ENCODE measurements at places on chromosomes 7 and 10. TPM values are rescaled to one million over a fixed set of nuclear protein-coding genes. Genes with fewer than 3 reads are reported as not detected.
A peak's percentile ranks its signal among the peaks of the same experiment; 100 is the strongest.

GRCh38 chr7:115475206-115475605, 553.3 kb downstream of the MDFIC start:
- H3K36me3 ChIP-seq: no peaks in the 10 kb centered on the region
- H3K27me3 ChIP-seq: peaks cover 24% of the 10 kb centered on the region
- no peak overlapping the region for H3K27ac ChIP-seq
- no peak for DNase-seq
- peaks cover 15% of the 10 kb centered on the region for H3K4me1 ChIP-seq

GRCh38 chr7:113806633-113807327, 112.0 kb downstream of the PPP1R3A start:
- H3K27me3 ChIP-seq: no peaks in the 10 kb centered on the region

DNA sequence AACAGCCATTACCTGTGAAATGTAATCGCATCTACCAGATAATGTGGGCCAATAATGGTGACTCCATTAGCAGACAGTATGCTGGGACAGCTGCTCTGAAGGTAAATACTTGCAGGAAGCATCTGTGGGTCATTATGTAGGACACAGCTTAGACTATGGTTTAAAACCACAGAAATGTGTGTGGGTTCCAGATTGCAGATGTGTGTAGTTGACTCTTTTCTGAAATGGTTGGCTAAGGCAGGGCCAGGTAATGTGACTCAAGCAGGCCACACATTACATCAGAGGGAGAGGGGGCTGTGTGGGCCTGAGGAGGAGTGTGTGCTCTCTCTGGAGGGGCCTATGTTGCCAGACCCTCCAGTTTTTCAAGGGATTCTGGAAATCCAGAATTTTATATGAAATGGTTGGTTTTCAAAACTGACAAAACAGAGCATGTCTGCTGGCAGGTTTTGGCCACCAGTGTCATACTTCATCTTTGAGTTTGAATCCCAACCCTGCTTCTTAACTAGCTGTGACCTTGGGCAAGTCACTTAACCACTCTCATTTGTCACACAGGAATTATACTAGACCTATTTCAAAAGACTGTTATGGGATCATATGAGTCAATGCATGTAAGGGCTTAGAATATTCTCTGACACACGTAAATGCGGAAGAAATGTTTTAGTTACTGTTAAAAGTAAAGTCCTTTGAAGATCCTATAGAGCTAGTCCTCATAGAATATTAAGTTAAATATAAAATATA, 64.5 kb downstream of the MCMBP start:
- no peak overlapping the region for H3K27ac ChIP-seq
- no peak overlapping the region for H3K4me3 ChIP-seq
- no peaks in the 10 kb centered on the region for H3K4me1 ChIP-seq
- no peaks in the 10 kb centered on the region for H3K27me3 ChIP-seq
- no peak for DNase-seq

DNA sequence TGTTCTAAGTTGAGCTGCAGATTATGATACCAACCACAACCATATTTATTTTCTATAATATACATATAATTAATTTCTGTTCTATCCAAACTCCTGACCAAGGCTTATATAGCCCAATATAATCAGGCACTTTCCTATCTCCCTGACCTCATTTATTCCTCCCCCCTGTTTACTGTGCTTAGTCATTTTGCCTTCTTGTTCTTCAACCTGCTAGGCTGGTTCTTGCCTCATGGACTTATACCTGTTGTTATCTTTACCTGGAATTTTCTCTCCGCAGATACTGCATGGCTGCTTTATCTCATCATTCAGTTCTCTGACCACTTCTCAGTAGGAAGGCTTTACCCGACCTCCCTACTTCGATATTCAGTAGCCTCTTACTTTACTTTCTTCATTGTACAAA, 24.9 kb upstream of the FAM3C start:
- DNase-seq: no peak
- H3K27me3 ChIP-seq: no peaks in the 10 kb centered on the region
- no peaks in the 10 kb centered on the region for H3K4me1 ChIP-seq
- H3K4me3 ChIP-seq: no peak overlapping the region
- no peaks in the 10 kb centered on the region for H3K36me3 ChIP-seq
- H3K27ac ChIP-seq: no peak overlapping the region

GRCh38 chr10:110649347-110650264, 5.5 kb downstream of the RBM20 start:
- H3K4me1 ChIP-seq: peaks cover 1% of the 10 kb centered on the region
- no peak overlapping the region for H3K4me3 ChIP-seq
- no peak for DNase-seq
- peaks cover 47% of the 10 kb centered on the region for H3K27me3 ChIP-seq
- H3K36me3 ChIP-seq: no peaks in the 10 kb centered on the region
- no peak overlapping the region for H3K27ac ChIP-seq

- no peaks in the 10 kb centered on the region for H3K27me3 ChIP-seq
- H3K36me3 ChIP-seq: no peaks in the 10 kb centered on the region
- no peak overlapping the region for H3K27ac ChIP-seq
- peaks cover 55% of the 10 kb centered on the region for H3K4me1 ChIP-seq
- no peak overlapping the region for H3K4me3 ChIP-seq
- DNase-seq: no peak
These were observed 76.5 kb downstream of the AUTS2 start for GRCh38 chr7:69674701-69675182.

DNA sequence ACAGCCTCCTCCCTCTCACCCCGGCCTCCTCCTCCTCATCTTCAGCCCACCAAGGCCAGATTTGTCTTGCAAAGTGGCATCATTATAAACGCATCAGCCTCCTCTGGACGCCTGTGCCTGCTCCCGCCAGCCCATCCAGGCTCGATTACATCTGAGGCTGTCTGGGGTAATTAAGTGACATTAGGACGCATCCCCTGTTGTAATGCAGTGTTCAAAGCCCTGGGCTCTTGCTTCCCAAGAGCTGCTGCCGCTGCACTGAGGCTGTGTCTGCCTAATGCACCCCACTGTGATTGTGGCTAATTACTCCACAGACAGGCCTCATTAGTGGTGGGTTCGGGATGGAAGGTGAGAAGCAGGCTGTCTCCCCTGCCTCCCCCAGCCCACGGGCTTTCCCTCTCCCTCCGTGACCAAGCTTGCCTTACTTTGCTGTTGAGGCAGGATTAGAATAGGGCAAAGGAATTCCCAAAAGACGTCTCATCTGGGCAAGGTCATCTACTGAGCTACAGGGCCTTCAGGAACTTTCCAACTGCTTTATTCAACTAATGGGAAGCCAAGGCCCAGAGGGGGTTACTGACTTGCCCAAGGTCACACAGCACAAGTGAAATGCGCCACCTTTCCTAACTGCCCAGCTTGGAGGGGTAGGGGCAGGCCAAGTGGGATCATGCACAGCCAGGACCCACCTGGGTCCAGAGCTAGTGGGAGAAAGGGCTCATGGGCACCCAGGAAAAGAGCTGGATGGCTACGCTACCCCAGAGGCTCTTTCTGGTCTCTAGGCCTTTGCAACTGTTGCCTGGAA, 66.2 kb upstream of the PCBD1 start:
- no peaks in the 10 kb centered on the region for H3K4me1 ChIP-seq
- DNase-seq: no peak
- no peak overlapping the region for H3K27ac ChIP-seq
- H3K36me3 ChIP-seq: no peaks in the 10 kb centered on the region

DNA sequence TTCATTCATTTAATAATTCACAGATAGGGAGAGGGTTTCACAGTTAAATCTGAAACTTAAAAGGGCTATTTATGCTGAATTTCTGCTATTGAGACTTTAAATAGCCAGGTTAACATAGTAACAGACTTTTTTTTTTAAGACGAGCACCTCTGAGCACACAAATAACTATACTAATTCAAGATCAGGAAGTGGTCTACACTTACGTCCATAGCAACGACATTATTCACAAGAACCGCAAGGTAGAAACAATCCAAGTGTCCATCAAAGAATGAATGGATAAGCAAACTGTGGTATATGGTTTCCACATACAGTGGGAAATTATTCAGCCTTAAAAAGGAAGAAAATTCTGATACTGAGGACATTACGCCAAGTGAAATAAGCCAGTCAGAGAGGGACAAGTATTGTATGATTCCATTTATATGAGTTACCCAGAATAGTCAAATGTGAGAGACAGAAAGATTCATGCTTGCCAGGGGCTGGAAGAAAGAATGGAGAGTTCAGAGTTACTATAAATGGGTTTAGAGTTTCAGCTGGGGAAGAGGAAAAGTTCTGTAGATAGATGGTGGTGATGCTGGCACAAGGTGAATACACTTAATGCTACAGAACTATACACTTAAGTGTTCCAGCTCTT, 140.3 kb upstream of the LAMB4 start:
- no peaks in the 10 kb centered on the region for H3K4me1 ChIP-seq
- no peak for DNase-seq
- H3K27ac ChIP-seq: no peak overlapping the region
- H3K27me3 ChIP-seq: no peaks in the 10 kb centered on the region

- no peak overlapping the region for H3K4me3 ChIP-seq
- H3K36me3 ChIP-seq: no peaks in the 10 kb centered on the region
- H3K4me1 ChIP-seq: peaks cover 7% of the 10 kb centered on the region
- H3K27ac ChIP-seq: no peak overlapping the region
- no peaks in the 10 kb centered on the region for H3K27me3 ChIP-seq
These were observed 112.7 kb downstream of the MTERF1 start for GRCh38 chr7:91767820-91768219.

GRCh38 chr10:68242051-68242450, 10.1 kb upstream of the ATOH7 start:
- no peaks in the 10 kb centered on the region for H3K36me3 ChIP-seq
- no peaks in the 10 kb centered on the region for H3K4me1 ChIP-seq
- H3K4me3 ChIP-seq: no peak overlapping the region
- DNase-seq: no peak

DNA sequence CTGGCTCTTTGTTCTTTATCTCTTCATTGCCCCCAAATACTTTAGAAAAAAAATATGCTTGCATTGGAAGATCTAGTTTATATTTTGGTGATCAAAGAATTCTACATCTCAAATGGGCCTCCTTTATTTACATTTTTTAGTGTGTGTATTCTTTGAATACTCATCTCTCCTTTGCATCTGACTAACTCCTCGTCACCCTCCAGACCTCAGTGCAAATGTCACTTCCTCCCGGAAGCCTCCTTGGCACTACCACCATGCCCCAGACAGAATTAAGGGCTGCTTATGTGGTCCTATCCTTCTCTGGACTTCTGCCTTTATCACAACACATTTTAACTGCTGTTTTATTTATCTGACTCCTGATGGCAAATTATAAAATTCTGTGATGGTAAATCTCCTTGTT, 52.0 kb upstream of the PPP1R3C start:
- no peak for DNase-seq
- no peak overlapping the region for H3K27ac ChIP-seq
- H3K36me3 ChIP-seq: no peaks in the 10 kb centered on the region
- H3K4me3 ChIP-seq: no peak overlapping the region
- peaks cover 9% of the 10 kb centered on the region for H3K4me1 ChIP-seq
- no peaks in the 10 kb centered on the region for H3K27me3 ChIP-seq

DNA sequence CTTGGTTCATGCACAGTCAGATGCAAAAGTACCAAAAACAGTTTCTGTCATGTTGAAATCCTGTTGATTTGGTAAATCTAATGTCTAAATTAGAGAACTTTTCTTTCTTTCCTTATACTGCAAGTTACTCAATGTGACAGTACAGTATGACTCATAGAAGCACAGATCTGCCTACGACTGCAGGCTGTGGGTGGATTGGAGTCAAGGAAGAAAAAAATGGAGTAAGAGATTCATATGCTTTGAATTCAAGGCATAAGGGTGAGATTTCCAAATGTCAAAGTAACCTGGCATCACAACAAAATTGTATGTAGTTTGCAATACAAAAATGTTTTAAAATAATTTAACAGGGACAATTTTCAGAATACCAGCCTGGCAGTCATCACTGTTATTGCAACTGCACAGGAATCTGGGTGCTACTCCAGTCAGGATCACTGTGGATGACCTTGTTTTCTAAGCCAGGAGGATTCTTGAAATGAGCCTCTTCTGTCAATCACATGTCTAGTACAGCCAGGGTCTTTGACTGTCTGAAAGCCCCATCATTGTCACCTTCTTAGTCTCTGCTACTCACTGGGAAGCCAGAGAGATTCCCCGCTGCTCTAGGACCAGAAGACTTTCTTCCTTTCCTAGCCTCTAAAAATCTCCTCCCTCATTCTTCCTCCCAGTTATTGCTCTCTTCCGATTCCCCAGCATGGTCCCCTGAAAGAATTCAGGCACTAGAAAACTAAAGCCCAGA, 83.6 kb downstream of the CD36 start:
- peaks cover 7% of the 10 kb centered on the region for H3K4me1 ChIP-seq
- no peak overlapping the region for H3K4me3 ChIP-seq
- H3K27me3 ChIP-seq: no peaks in the 10 kb centered on the region
- H3K36me3 ChIP-seq: no peaks in the 10 kb centered on the region

GRCh38 chr7:151366166-151366879, 24.7 kb downstream of the NUB1 start:
- no peak for DNase-seq
- peaks cover 42% of the 10 kb centered on the region for H3K36me3 ChIP-seq
- H3K4me3 ChIP-seq: no peak overlapping the region
- H3K27ac ChIP-seq: no peak overlapping the region
- peaks cover 5% of the 10 kb centered on the region for H3K4me1 ChIP-seq
- H3K27me3 ChIP-seq: no peaks in the 10 kb centered on the region

DNA sequence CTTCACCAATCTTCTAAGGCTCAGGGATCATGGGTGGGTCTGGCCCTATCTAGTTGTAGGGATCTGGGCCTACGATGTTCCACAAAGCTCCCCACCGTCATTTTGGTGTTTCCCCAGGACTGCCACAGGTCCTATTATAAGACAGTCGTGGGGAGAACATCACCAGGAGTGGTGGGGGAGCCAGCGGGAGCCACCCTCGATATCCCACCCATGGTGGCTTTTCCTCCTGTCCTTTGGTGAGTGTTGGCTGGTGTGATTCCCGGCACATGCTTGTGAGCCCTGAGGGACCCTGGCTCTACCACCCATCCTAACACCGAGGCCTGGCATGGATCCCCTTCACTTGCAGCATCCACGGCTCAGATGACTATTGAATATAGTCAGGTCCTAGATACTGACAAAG, 247.4 kb downstream of the ACTR3B start:
- peak; percentile 61 for DNase-seq
- no peak overlapping the region for H3K4me3 ChIP-seq
- H3K36me3 ChIP-seq: no peaks in the 10 kb centered on the region
- H3K27me3 ChIP-seq: no peaks in the 10 kb centered on the region

SPDYE11 gene
- not detected for total RNA-seq

RBM17 gene
- 31.9 TPM for total RNA-seq

BAIAP2L1 gene
- 24.3 TPM for total RNA-seq

TSPAN15 gene
- 15.0 TPM for total RNA-seq

OR6V1 gene
- not detected for total RNA-seq

GHRHR gene
- total RNA-seq: 1.5 TPM

C1QL3 gene
- total RNA-seq: not detected

ASB10 gene
- total RNA-seq: not detected

MINDY3 gene
- 37.8 TPM for total RNA-seq

AOC1 gene
- total RNA-seq: 1.9 TPM

LRRC17 gene
- 4.5 TPM for total RNA-seq

HOXA4 gene
- total RNA-seq: 1.8 TPM

Measured in suprapubic skin (tissue), 4 donors.